Inflammatory macrophage (primary cell): ENCODE measurements at places on chromosomes 12 and 14.

DNA sequence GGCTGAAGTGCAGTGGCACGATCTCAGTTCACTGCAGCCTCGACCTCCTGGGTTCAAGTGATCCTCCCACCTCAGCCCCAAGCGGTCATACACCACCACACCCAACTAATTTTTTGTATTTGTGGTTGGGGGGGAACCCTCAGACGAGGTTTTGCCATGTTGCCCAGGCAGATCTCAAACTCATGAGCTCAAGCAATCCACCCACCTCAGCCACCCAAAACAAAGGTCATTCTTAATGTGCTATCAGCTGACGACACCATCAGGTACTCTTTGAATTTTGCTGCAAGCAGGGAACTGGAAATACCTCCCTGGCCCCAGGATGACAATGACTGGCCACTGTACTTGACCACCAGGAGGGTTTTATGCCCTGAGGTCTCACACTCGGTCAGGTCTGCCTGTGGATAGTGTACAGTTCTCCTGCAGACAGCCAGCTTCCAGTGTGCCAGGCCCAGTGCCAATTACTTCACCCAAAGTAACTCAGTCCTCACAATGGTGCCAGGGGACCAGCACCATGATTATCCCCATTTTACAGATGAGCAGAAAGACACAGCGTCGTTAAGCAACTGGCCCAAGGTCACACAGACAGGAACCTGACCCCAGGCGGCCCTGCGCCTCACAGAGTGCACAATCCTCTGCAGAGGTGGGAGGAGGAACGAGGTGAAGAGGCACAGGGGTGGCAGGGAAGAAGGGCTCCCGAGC is 42.9 kb downstream of the ITPK1 start:
- DNase-seq = peak; percentile 42

GRCh38 chr14:29752221-29752923 is 175.3 kb downstream of the PRKD1 start:
- no peak for DNase-seq

DNA sequence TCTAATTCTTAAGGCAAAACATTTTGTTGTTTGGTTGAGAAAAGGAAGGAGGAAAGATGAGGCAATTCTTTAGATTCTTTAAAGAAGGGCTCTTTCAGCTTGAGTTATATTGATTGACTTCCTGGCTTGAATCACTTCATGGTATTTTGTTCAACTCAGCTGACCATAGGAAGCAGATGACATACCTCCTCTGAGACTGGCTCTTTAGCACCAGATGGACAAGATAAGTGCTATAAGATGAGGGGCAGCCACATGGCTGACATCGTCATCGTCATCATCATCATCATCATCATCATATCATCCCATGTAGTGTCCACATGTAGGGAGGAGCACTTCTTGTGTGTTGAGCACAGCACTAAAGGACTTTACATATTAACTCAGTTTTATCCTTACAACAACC is 81.3 kb downstream of the SSPN start:
- DNase-seq = peak; percentile 44

GRCh38 chr14:61478971-61479473 is 157.6 kb downstream of the PRKCH start:
- peak; percentile 32 for DNase-seq

- peak; percentile 83 for DNase-seq
Observed at GRCh38 chr12:50032854-50033581, 7.7 kb upstream of the RACGAP1 start.

- no peak for DNase-seq
Observed at GRCh38 chr14:102525929-102526497, 16.4 kb upstream of the ANKRD9 start.
